Fibroblast of lung (primary cell): ENCODE measurements at places on chromosomes 1 and 21. TPM values are rescaled to one million over a fixed set of nuclear protein-coding genes. Genes with fewer than 3 reads are reported as not detected.

Gene FAM110D
- not detected in 2 replicates for total RNA-seq

Gene UTS2
- total RNA-seq: not detected in 2 replicates

Gene TAL1
- total RNA-seq: under 0.01 TPM in 1 of 2 replicates, not detected in the other

DNA sequence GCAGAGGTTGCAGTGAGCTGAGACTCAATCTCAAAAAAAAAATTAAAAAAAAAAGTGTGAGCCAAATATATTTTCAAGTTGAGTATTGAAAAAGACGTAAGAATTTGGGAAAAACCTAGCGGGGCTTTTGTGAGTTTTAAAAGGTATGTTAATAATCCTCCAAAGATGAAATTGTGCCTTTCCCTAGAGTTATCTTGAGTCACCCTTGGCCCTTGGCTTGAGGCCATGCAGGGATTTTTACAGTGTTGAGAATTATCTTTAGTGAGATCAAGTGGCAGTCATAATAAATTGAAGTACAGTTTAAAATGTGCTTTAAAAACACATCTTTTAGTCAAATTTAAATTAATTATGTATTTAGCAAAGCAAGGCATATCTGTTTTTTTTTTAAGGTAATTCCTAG is 32.7 kb downstream of the PPP2R5A start:
- no peak for DNase-seq

GRCh38 chr1:60867782-60868181 is 214.6 kb upstream of the NFIA start:
- no peak for DNase-seq

DNA sequence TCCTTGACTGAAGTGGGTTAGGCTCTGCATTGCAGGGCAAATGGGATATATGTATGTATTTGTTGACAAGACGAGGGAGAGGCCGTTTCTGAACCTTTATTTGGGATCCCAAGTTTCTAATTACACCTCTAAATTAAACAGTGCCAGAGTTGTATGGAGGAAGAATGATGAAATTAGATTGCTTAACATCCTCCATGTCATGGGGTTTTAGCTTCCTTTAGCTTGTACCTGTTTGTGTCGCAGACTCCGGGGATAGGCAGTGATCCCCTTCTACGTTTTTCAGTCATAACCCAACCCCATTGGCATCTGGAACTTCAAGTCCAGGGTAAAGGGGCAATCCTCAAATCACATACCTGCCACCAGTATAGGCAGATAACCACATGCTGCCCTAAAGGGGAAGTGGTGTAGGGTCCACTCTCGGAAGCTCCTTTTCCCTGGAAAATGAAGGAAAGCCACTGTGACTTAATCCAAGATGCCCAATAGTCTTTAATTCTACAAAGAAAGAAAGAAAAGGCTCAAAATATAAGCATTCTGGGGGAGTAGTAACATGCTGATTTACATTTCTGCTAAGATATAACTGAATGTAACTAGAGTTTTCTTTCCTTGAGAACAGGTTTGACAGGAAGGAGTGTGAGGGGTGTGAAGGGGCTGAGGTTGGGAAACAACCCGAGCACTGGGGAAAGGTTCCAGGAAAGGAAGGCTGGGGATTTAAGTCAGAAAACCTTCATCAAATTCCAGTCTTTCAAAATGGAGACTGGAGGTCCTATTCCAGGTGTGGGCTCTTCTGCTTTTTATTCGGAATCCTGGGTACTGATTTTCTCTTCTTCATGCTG is 77.6 kb downstream of the RGL1 start:
- no peak for DNase-seq

DNA sequence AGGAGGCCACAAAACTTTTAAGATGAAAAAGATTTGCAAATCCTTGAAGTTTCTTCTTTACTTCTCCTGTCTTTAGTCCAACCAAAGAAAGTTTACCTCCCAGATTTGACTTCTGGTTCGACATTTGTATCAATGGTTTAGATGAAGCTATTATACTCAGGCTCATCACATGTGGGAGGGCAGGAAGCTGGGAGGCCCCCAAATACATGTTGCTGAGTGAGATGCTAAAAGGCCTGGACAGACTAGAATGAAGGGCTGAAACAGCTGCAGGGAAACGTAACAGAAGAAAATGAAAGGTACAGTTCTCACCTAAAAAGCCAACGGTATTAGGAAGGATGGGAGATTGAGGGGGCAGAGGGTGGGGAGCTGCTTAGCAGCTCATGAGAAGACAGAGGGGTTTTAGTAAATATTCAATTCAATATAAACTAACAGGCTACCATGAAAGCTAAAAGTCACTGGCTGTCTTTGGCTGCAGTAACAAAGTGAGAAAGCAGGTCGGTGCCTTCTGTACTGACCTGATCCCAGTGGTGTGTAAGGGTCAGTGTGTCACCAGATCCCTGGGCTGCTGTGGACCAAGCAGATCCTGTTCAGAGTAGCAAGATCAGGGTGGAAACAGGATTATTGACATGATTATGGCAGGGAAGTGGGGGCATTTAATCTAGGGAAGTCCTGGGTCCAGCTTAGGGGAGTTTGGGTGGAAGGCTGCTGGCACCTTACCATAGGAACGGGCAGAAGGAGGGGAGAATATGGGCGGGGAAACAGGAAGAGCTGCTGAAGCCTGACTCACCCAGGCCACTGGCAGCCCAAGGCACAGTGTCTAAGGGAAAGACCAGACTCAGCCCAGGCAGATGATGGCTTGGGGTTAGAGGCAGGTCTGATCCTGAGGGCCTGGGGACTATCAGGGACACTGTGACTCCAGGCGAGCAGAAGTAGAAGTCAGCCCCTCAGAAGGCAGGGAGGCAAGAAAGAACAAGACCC is 60.4 kb downstream of the KCNN3 start:
- DNase-seq: no peak

- peak; percentile 39 for DNase-seq
Observed at GRCh38 chr1:182193908-182194550, 132.5 kb upstream of the ZNF648 start.

DNA sequence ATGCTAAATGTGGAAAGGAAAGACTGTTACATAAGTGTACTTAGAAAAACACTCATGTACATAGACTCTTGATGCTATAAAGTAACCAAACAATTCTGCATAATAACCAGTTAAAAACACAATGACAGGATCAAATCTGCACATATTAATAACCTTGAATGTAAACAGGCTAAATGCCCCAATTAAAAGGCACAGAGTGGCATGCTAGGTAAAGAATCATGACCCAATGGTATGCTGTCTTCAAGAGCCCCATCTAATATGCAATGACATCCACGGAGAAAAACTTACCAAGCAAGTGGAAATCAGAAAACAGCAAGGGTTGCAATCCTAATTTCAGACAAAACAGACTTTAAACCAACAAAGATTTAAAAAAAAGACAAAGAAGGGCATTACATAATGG is 644.8 kb upstream of the PKN2 start:
- DNase-seq: no peak

- no peak for DNase-seq
Observed at GRCh38 chr1:1307261-1307922, 338 bp downstream of the ACAP3 start.

Gene MYOM3
- not detected in 2 replicates for total RNA-seq

Gene LCA5L
- 0.51 and 0.66 TPM in 2 replicates for total RNA-seq

GRCh38 chr1:97307151-97307550 is 585.6 kb downstream of the PTBP2 start:
- DNase-seq: peak; percentile 77

- no peak for DNase-seq
Observed at GRCh38 chr1:115475901-115476300, 137.9 kb upstream of the NGF start.

DNA sequence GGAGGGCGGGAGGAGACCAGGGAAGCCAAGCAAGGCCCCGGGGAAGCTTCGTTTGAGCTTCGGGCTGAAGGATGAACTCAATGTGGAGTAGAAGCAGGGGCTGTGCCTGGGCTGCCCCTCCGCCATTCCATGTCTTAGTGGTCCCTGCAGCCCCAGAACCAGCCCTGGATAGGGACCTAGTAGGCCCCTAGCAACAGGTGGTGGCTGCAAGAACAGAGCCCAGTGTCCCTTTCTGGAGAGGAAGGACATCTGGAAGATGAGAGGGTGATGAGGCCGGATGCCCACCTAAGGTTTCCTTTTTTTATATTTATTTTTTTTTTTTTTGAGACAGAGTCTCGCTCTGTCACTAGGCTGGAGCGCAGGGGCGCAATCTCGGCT is 27.2 kb downstream of the ECE1 start:
- DNase-seq: no peak
